ENCODE measurements at places on chromosomes 7 and 10.

GRCh38 chr10:14648005-14648765 lies 126.5 kb downstream of the FAM107B start:
- DNase-seq = peak; percentile 82

DNA sequence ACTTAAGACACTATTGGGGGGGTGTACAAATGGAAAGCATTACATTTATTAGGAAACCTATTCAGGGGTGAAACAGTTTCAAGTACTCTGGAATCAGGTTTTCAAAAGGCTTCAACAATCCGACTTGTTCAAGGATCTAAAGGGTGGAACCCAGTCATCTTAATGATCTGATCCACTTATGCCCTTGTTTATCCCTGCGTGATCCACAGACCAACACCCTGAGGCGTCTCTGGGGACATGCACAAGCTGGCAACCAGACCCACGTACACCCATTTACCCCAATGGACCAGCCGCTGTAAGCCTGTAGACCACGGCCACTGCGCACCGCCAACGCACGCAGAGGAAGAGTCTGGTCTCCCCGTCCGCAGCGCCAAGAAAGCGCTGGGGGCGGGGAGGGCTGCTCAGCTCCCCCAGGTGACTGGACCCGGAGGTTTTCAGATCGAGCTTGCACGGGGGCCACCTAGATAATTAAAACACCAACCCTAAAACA lies 13.4 kb downstream of the HNRNPF start:
- DNase-seq = no peak

- peak; percentile 50 for DNase-seq
Measured at GRCh38 chr7:94701555-94701973, 45.6 kb upstream of the SGCE start.

DNA sequence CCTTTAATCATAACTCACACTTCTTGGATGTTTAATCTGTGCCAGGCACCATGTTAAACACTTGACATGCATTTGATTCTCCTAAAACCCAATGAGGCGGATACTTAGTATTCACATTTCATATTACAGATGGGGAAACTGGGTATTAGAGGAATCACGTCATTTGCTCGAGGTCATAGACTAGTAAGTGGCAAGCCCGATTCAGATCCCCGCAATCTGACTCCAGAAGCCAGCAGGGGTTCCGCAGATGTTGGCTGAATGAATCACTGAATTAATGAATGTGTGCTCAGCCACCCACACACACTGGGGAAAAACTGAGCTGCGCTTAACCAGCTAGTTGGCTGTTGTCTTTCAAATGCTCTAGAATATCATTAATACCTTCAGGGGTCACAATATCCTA lies 22.5 kb upstream of the ENO4 start:
- DNase-seq = no peak

DNA sequence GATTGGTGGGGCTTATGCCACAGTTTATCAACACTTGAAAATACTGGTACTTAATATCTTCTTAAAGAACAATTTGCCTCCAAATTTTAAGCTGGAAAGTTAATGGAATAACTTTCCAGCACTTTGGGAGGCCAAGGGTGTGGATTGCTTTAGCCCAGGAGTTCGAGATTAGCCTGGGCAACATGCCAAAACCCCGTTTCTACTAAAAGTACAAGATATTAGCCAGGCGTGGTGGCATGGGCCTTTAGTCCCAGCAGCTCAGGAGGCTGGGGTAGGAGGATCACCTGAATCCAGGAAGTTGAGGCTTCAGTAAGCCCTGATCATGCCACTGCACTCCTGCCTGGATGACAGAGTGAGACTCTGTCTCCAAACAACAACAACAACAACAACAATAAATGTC lies 56.0 kb downstream of the PRF1 start:
- DNase-seq = no peak

DNA sequence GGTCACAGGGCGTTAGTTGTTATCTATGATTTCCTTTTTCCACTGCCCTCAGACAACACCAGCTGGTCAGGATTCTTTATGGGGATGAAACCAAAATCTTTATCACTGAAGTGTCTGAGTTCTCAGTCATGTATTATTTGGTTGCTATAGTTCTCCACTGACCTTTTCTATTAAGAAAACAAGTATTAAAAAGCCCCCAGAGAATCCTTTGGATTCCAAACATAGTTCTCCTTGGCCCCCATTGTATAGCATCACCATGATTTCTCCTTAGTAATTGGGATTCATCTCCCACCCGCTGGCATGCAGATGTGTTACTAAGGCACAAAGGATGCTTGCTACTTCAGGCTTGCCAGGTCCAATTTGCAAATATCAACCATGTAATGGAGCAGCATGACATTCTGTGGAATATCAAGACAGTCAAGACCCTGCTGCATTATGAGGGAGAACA lies 94.3 kb downstream of the IQUB start:
- peak; percentile 44 for DNase-seq

DNA sequence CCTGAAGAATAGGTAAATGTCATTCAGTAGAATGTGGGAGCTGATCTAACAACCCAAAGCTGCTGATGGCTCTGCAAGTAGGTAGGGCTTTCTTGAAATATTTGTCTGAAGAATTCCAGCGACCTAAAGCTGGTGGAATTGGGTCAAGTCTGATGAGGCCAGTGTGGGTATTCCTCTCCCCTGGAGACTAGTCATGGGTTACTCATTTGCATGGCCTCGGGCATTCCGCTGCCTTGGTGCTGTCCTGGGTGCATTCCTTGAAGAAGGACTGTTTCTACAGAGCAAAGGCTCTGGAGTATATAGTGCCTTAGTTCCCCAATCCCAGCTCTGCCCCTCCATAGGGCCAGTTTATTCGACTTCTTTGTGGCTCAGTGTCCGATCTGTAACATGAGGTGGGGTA lies 19.2 kb downstream of the PDK4 start:
- DNase-seq = no peak

DNA sequence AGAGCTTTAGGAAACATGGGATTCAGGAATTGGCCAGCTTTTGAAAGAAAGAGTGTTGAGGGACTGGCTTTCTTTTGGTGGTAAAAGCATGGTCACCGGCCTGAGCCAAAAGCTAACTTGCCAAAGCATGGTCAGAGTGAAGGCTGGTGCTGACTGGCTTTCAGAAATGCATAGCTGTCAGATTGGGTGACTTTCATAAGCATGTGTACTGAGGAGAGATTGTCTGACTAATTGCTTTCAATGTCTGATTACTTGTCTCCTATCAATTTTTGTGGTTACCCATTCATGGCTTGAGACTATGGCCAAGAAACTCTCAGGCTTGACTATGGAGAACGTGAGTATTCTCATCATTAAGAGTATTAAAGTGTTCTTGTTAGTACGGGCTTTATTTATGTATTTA lies 28.2 kb downstream of the ZNF25 start:
- no peak for DNase-seq

- DNase-seq = no peak
Measured at GRCh38 chr10:106780632-106781031, 383.9 kb downstream of the SORCS1 start.

DNA sequence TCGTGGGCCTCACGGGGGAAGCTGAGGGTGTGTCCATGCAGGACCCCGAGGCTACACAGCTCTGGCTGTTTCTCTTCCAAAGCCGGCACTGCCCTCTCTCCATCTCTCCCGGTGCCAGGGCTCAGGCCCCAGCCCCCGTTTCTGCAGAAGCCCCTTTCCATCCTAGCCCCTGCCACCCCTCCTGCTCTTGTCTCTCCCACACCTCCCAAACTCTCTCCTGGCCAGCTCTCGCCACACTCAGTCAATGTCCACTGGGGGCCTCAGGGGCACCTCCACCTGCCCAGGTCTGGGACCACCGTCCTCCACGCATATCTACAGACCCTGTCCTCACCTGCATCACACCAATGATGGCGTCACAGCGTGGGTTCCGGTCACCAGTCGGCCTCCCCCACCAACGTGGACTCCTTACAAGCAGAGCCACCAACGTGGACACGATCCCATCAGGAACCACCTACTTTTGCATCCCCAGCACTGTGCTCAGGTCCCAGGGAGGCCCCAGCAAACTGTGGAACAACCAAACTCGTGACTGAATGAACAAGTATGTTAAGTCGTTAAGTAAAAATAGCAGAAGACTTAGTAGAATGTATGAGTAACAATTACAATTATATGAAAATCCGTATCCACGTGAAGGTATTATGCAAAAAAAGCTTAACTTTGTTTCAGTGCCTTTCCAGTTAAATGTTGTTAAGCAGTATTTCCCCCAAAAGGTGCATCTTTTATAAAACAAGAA lies 38.4 kb downstream of the DIP2C start:
- no peak for DNase-seq

DNA sequence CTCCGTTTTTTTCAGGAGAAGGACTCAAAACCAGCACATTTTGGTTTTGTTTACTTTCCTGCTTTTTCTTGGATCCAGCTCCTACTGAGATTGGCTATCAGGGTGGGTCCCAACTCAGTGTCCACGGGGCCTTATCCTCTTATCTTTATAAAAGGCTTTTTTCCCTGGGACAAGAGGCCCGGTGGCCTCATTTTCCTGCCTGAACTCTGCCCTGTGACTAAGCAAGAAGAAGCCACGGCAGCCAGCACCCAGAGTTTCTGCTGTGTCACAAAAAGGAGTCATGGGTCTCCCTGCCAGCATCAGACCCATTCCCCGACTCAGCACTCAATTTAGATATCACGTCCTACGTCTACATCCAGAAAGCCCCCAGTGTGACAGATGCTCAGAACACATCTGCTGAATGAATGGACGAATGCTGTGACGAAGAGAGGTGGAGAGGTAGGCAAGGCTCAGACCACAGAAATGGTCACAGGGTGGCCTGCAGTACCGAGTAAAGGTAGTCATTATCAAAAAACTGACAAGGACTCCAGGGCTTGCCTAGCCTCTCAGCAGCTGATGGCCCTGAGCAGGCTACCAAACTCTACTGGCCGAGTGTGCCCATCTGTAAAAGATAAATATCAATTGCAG lies 16.7 kb downstream of the DLG5 start:
- no peak for DNase-seq

DNA sequence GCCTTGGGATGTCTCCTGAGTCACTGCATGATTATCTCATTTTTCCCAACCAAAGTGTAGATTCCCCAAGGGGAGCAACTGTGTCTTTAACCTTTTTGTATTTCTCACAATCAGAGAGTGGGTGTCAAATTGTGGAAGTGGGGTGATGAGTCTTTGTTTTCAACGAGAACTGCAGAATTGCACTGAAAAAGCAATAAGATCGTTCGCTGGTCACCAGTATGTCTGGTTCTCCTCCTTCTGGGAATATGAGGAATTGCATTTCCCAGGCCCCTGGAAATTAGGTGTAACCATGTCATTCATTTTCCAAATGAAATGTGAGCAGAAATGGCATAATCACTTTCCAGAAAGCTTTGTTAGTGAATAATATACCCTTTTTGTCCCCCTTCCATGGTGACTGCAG lies 326.9 kb downstream of the GPAM start:
- DNase-seq = no peak

DNA sequence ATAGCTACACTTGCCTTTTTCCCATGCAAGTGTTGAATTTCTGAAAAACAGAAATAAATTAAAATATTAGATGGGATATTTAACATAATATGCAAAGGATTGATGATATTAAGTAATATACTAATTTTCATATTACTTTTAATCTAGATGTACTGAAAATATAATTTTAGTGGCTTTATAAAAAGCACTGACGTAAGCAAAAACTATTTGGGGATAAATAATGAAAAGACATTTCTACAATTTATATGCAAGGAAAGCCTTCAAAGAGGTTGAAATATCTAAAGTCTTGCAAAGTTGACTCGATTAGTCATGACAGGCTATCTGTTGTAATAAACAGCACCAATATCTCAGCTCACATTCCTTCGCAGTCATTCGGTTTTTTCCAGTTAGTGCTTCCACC lies 94.9 kb upstream of the ABCB5 start:
- DNase-seq = no peak
